ENCODE measurements at places on chromosomes 16 and 17.

DNA sequence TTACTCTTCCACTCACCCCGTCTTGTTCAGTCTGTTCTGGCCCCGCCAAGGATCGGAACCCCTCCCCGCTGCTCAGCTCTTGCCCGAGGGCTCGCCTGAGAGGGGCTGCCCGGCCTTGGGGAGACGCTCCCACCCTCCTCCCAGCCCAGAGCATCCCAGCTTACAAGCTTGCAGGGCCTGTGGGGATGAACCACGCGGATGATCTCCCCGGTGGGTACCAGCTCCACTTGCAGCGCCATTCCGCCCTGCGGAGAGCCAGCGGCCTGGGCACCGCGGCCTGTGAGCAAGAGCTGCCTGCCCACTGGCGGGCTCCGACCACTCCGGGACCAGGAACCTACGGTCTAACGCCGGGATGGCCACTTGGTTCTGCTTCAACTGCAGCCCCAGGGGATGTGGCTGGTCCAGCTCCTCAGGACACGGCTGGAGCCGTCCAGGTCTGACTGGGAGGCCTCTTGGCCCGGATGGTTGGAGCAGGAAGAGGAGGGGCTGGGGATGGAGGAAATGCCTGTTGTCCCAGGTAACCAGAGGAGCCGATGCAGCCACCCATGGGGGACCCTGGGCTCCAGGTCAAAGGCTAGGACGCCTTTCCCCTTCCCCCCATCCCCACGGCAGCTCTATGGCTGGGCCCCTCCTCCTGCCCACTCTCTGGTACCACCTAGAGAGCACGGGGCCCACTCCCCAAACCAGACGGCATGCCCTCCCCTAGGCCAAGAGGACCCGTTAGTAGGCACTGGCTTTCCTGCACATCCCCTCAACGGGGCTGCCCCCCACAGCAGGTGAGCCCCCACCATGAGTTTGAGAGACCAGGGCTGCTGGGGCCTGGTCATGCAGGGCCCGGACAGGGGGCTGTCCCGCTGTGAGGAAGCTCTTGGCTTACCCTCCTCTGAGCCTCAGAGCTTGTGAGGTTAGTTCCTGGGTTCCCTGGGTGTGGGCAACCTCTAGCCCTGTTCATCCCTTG lies at the start of gene MYO1C:
Gene MYO1C, minus strand, starts transcription at position 438 of the 958 bp plus-strand sequence. Its CDS starts 199 bp downstream, at position 239.
- no peak for DNase-seq

DNA sequence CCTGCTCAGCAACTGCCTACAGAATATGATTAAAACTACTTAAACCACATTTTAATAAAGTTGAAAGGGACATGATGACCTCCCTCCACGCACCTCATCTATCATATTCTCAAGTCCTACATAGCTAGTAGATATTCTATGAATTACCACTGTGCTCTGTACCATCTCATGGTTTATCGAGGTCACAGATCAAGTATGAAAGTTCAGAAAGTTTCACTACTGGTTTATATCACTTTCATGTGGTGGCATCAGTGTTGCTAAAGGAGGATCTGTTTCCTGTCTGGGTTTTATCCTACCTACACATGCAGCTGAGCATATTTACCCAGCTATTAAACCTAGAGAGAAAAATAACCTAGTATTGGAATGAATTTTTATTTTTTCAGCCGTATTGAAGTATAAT lies 214.9 kb upstream of the MON1B start:
- no peak for DNase-seq

DNA sequence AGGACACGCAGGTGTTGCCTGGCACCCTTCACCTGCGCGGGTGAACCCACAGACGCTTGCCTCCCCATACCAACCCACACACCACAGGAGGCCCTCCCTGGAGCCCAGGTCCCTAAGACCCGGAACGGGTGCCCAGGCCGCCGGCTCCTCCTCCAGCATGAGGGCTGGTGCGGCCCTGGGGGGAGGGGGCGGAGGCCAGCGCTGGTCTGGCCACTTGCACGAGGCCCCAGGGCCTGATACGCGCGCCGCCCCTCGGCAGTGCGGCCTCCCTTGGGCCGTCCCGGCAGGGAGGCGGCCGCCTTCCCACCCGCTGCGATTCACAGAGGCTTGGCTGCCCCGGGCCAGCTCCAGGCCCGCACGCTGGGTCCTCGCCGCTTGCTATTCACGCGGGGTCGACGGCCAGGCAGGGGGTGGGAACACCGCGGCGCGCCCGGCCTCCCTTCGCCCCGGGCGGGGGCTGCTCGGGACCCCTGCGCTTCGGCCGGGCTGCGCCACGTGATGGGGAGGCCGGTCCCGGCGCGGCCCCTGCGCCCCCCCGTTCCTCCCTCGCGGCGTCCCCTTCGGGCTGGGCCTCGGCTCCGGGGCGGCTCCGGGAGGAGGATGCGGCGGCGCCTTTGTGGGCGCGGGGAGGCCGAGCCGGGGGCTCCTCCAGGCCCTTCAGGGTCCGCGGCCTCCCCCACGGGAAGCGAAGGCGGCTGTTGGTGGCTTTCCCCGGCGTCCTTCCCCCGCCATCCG lies 685 bp downstream of the FASN start:
- DNase-seq = peak; percentile 4

DNA sequence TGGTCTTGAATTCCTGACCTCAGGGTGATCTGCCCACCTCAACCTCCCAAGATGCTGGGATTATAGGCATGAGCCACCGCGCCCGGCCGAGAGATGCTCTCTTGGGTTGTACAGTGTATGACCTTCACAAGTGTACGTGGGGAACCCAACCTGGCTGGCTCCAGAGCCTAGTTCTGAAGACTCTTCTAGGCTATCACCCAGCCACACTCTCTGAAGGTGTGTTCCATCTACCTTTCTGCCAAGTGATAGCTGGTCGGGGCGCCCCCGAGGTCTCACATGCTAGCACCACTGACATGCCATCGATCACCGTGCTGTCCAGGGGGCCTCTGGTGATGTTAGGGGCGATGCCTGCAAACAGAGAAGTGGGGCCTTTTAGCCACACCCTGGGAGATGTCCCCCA lies 121.7 kb upstream of the CDC42EP4 start:
- no peak for DNase-seq

DNA sequence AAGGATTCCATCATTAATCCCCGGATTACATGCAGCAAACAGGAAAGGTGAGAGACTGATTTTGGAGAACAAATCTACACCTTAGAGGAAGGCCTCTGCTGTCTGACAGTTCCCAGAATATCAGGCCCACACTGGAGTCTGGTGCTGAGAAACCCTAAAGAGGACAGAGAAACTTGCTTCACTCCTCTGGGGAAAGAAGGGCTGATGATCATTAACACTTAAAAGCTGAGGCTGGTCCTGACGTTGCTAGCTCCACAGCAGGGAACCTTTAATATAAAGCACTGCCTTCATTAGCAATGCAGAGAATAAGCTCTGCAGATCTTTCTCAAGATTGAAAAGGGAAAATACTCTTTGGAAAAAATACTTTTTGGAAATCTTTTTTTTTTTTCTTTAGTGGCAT lies 1472.4 kb upstream of the GOT2 start:
- DNase-seq = no peak

DNA sequence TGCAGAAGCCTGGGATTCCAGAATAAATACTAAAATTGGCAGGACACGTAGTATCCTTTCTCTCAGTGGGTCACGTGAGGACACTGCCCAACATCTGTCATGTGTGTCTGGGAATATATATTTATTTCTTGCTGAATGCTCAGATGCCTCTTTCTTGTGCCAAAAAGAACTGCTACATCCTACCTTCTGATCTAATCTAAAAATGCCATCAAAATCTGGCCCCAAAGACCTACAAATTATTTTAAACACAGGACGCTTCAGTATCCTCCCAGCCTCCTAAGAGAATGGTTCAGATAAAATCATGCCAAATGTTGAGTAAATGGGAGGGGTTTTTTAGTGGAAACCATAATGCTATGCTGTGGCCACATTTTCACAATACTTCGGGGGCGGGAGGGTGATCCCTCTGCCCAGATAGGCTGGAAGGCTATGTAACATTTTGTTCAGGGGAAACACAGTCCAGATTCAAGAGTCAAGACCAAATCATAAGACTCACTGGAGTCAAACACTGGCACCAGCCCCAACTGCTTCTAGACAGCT lies 22.9 kb upstream of the CORO6 start:
- peak; percentile 64 for DNase-seq

DNA sequence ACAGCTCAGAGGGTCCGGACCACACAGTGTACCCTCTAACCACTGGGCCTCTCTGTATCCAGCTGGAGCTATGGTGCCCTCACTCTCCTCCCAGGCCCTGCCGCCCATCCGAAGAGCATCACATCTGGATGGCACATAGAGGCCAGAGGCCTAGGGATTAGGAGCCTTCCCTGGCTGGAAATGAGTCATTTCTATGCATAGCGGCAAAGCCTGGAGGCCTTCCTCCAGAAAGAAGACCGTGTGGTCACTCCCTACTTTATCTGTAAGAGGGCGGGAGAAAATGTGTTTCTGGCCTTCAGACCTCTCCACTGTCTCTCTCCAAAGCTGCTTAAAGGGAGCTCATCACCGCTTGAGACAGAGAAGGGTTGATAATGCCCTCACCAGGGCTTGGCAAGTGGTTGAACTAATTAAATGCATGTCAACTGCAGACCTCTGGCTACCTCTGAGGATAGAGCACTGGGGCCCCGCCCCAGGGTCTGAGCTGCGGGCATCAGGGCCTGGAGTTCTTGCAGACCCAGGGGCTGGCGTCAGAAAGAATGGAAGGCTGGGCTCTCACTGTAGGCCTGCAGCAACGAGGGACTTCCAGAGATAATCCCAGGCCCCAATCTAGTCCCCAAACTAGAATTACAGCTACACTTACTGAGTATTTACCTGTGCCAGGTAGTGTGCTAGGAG lies 122.2 kb downstream of the IRX5 start:
- DNase-seq = no peak

DNA sequence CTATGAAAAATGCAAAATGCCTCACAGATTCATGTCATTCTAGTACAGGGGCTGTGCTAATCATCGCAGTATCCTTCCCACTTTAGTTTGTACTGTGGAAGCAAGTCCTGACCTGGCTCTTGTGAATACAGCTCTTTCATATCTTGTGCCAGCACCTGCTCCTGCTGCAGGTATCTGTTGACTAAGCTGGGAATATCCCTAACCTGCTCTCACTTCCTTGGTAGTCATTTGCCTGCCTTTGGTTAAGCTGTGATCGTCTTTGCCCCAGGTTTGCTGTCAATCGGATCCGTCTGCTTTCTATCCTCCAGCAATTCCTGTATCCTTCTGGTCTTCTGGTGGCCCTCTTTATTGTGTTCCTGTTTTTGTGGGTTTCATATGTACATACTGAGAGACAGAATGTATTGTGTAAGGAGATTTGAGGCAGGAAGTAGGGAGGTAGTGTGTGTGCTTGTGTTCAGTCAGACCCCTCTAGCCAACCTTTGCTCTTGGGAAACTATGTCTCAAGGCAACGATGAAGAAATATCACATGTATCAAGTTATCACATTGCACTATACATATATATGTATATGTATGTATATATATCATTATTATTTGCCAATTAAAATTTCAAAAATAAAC lies 7.7 kb upstream of the GINS3 start:
- DNase-seq = no peak

DNA sequence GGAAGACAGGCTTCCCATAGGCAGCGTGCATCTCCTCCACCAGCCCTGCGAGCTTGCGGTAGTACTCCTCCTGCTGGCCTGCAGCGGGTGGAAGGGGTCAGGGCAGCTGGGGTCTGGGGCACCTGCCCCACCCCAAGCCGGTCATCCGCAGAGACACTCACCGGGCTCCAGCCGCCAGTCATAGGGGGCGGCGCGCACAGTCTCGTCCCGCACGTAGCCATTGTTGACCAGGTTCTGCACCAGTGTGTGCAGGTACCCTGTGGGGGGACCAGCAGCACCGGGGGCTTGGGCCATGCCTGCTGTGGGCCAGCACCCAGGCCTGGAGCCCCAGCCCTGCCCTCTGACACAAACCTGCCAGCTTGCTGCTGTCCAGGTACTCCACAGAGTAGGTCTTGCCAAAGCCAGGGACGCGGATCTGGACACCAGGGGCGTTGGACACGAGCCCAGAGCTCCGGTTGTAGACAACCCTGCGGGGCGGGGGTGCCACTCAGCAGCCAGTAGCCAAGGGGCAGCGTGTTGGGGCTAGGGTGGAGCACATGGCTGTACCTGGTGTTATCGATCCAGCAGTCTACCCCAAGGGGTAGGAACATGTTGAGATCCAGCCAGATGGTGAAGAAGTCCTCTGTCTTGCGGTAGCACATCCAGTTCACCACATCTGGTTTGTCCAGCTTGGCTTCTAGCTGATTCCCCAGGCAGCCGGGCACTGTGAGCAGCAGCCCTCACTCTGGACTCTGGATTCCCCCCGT lies 1.2 kb downstream of the LCAT start:
- no peak for DNase-seq

DNA sequence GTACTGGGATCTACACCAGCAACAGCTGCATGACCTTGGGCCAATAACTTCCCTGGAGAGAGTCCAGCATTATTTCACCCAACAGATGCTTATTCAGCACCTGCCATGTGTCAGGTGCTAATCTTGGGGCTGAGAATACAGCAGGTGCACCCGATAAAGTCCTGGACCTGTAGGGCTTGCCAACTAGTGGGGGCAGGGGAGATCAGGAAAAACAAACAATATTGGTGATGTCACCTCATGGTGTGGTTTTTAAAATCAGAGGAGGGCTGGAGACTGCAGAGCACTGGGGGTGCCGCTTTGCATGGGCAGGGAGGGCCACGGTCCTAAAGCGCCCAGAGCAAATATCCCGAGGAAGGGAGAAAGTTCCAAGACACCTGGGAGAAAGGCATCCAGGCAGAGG lies 218.8 kb downstream of the C16orf95 start:
- DNase-seq = no peak

DNA sequence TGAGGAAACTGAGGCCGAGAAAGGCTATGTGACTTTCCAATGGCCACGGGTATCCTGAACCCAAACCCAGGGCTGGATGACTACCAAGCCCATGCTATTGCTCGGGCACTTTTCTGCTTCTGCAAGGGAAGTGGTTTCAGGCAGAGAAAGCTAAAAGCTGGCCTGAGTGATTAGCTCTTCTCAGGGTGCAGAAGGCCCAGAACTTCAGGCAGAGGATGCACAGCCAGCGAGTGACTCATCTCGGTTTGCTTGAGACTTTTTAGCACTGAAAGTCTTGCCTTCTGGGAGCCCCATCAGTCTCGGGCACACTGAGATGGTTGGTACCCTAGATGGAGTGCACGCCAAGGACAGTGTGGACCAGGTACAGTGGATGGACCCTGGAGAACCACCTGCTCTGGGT lies 129.5 kb upstream of the SDK2 start:
- no peak for DNase-seq

DNA sequence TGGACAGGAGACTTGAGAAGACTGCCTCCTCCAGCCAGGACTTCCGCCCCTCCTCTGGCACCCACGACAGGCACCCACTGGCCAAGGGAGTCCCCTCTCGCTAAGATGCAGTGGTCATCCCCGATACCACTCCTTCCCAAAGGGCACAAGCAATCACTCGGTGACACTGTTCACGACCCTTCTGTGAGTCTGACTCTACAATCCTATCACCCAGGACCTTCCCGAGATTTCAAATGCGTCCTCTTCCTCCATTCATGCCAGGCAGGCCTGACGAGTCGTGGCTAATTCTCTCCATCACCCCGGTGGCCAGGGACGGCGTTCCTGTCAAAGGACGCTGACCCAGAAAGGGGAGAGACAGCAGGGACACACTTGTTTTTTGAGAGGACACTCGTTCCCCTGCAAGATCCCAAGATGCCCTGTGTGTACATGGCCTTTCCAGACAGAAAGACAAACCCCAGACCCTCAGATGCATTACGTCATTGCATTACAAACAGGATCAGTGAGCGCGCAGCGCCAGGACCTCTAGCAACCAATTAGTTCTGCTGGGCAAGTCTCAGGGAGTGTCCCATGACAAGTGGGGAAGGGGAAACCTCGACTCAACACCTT lies 12.2 kb downstream of the FBXO31 start:
- no peak for DNase-seq
